ENCODE measurements at places on chromosomes 2 and 18.

GRCh38 chr2:145273840-145274239, 753.9 kb upstream of the ZEB2 start:
- no peak for DNase-seq

GRCh38 chr2:159072795-159073194, 104.4 kb downstream of the TANC1 start:
- no peak for DNase-seq

GRCh38 chr2:241425368-241425767, 69.3 kb downstream of the FARP2 start:
- DNase-seq = no peak

DNA sequence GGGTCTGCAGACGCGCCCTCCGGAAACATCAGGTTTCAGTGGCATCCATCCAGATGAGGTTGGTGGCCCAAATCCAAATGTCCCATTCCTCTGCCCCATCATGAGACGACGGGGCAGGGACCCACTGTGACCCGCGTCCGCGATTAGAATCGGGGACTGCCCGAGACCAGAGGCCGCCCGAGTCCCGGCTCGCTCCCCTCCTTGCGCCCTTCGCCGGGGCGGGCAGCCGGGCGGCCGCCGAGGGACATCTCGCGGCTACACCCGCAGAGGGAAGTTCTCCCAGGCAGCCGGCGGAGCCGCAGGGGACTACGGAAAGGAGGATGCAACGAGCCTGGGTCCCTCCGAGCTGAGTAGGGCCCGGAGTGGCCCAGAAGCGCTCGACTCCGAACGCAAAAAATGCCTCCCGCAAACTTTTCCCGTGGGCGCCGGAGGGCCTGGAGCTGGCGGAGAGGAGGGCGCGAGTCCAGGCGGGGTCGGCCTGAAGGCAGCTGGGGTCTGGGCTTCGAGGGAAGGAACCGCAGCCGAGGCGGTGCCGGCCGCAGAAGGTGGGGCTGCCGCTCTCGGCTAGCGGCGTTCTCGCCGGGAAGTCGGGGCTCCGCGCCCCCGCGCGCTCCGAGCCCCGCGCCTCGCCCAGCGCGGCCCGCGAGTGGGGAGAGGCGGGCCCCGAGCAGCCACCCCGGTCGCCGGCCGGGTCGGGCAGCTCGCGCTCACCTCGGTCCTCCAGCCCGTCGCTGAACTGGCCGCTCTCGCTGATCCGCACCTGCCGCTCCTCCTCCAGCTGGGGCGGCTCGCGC, 580 bp downstream of the TMEM163 start:
- DNase-seq = peak; percentile 55

DNA sequence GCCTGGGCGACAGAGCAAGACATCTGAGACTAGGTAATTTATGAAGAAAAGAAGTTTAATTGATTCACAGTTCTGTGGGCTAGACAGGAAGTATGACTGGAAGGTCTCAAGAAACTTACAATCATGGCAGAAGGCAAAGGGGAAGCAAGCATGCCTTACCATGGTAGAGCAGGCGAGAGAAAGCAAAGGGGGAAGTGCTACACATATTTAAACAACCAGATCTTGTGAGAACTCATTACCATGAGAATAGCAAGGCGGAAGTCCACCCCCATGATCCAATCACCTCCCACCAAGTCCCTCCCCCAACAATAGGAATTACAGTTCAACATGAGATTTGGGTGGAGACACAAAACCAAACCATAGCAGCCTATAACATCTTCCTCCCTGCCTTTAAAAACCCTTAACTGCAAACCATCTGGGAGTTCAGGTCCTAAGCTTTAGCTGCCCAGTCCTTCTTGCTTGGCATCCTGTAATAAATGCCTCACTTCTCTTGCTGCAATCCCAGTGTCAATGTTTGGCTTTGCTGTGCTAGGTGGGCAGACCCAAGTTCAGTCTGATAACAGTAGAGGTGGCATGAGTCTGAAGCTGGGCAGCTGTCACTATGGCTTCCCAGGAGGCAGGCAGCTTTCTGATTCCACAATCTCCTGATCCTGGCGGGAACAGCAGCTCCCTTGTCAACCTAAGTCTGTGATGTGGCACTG, 11.2 kb upstream of the SP5 start:
- DNase-seq = no peak

- no peak for DNase-seq
Measured at GRCh38 chr2:60821587-60822302, 59.6 kb upstream of the REL start.

DNA sequence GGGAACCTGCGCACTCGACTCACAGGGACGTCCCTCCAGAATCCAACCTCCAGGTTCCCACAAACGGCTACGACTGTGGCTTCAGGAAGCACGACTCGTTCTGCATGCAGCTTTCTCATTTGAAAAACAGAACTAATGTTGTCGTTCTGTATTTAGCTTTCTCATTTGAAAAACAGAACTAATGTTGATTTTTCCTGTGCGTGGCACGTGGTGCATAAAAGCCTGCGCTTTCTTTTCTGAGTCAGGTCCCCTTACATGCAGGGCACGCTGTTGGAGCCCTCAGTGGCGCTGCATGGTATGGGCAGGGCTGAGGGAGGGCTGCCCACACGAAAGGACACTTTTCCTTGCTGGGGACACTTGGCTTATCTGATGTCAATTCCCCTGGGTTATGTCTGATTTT, 124.3 kb downstream of the TMEM18 start:
- DNase-seq = no peak

GRCh38 chr18:44837482-44838180, 156.9 kb downstream of the SETBP1 start:
- DNase-seq = no peak

DNA sequence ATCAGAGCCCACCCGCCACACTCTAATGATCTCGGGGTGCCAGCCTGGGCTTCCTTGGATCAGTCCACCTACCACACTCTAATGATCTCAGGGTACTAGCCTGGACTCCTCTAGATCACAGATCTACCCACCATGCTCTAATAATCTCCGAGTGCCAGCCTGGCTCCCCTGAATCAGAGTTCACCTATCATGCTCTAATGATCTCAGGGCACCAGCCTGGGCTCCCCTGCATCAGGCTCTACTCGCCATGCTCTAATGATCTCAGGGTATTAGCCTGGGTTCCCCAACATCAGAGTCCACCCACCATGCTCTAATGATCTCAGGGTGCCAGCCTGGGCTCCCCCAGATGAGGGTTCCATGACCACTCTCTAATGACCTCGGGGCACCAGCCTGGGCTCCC, 48.1 kb downstream of the EIPR1 start:
- no peak for DNase-seq

GRCh38 chr2:135182601-135183000, 130.5 kb downstream of the RAB3GAP1 start:
- no peak for DNase-seq

- DNase-seq = no peak
Measured at GRCh38 chr18:44602380-44602779, 78.3 kb upstream of the SETBP1 start.

DNA sequence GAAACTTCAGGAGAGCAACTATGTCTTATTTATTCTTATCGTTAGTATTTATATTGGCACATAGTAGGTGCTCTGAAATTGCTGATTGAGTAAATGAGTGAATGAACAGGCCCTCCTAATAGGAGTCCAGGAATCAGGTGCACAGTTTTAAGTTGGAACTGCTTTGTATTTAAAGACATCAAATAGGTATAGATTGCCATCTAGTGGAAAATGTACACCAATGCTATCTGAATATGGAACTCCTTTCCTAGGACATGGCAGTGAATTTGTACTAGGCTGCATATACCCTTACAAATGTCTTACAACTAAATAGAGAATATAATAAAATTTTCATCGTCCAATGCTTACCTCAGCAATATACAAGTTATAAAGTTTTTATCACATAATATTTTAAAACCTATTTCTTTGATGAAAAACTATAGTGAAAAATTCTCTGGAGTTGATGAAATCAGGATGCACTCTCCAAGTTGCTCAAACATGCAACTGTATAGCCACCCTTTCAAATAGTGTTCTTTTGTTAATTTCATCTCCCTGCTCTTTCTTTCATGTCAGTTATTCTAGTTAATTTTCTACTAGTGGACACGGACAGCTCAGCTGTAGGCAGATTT, 318.9 kb upstream of the SYT4 start:
- DNase-seq = no peak

DNA sequence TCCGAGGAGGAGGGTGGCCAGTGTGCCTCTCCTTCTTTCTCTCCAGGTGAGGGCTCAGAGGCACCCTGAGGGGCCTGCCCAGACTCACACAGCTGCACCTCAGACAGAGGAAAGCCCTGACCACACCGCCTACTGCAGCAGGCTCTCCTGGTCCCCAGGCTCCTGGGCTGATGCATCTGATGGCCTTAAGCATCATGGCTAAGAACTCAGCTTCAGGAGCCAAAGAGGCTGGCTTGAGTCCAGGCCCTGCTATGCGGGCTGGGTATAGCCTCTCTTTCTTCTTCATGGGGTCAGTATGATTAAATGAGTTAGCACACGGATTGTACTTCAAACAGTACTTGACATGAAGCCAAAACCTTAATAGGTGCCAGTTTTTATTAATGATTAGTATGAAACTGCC, 89.6 kb downstream of the TGFA start:
- no peak for DNase-seq

GRCh38 chr18:22604390-22604985, 186.8 kb upstream of the CTAGE1 start:
- DNase-seq = no peak

- no peak for DNase-seq
Measured at GRCh38 chr18:62588217-62588616, 65.4 kb downstream of the ZCCHC2 start.

- no peak for DNase-seq
Measured at GRCh38 chr2:235536711-235537110, 42.9 kb downstream of the AGAP1 start.

DNA sequence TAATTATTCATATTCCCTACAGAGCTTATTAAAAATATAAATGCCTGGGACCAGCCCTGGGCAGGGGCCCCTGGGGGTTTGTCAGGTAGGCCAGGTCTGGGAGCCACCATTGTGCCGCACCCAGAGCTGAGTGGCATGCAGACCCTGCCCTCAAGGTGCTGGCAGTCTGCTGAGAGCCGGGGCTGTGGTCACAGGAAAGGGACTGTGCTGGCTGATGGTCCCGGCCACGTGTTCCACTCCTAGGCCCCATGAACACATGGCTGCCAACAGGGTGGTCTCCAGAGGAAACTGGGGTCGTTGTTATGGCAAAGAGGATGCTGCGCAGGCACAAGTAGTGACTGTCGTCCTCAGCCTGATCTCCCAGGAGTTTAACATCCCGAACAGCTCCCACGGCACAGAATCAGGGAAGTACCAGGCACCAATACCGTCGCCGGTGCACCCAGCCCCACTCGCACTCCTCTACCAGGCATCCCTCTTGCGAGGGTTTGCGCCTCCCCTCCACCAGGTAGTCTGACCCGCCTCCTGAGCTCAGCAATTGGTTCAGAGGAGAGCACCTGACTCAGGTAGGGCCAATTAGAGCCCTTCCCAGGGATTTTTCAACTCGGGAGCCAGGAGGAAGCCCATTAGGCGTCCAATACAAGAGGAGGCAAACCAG, 39.2 kb upstream of the BIN1 start:
- DNase-seq = no peak

DNA sequence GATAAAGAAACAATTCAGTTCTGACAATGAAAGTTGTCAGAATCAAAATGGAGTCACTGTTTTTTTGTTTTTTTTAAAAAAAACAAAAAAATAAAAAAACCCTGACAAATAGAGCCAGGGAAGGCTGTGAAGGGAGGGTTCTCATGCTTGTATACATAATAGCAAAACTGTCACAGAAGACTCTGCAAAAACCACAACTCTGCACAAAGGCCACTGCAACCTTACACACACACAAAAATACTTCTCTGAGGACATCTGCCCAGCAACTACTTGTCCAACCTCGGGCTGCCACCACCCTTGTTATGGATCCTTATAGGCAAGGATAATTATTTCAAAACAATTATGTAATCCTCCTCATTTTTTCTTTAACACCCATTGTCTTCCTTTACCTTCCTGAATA, 41.9 kb upstream of the C2orf66 start:
- no peak for DNase-seq

DNA sequence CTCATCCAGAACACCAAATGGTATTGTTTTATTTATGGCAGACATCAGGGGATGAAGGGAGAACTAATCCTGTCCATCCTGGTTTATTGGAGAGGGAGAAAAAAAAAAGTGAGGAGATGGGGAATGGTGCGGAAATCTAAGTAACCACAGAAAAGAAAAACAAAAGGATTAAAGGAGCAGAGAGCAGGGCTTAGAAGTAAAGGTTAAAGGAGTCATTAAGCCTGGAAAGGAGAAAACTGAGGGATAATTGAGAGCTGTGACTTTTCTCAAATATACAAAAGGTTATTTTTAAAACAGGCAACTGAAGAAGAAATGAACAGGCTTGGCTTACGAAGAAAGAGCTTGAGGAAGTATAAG, 127.2 kb upstream of the PPP1CB start:
- no peak for DNase-seq

- DNase-seq = no peak
Measured at GRCh38 chr2:26184121-26184520, 11.2 kb downstream of the GAREM2 start.

DNA sequence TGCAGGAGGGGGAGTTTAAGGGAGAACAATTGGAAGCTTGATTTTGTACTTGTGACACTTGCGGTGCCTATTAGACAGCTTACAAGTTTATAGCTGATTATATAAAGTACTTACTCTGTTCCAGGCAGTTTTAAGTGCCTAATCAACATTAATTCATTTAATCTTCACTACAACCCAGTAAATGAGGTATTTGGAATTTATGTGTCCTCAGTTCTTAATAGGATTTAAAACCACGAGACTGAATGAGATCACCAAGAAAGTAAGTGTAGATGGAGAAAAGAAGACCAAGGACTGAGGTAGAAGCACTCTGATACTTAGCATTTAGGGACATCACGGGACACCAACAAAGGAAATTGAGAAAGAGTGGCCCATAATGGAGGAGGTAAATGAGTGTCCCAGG, 49.8 kb downstream of the ZC3H15 start:
- no peak for DNase-seq

GRCh38 chr2:75142081-75142480, 57.2 kb downstream of the TACR1 start:
- DNase-seq = no peak

DNA sequence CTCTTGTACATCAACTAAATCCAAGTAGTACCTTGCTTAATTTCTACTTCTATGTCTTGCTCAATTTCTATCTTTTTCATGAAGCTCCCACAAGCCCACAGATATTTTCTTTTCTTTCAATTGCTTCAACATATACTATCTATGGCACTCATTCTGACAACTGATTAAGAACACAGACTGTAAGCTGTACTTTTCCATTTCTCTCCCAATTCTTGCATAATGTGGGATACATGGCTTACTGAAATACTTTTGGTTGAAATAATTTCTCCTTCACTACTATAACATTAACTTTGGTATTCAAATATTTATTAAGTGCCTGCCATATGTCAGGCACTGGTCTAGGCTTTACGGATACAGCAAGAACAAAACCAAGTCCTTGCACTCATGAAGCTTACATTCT, 84.8 kb downstream of the GORASP2 start:
- no peak for DNase-seq

- DNase-seq = no peak
Measured at GRCh38 chr2:64029116-64029665, 10.0 kb upstream of the VPS54 start.

GRCh38 chr2:45127321-45127720, 118.1 kb upstream of the SIX2 start:
- no peak for DNase-seq

- no peak for DNase-seq
Measured at GRCh38 chr18:59907172-59907571, 7.4 kb downstream of the PMAIP1 start.
